ENCODE measurements at places on chromosomes 3 and 15. TPM values are rescaled to one million over a fixed set of nuclear protein-coding genes. Genes with fewer than 3 reads are reported as not detected.

DNA sequence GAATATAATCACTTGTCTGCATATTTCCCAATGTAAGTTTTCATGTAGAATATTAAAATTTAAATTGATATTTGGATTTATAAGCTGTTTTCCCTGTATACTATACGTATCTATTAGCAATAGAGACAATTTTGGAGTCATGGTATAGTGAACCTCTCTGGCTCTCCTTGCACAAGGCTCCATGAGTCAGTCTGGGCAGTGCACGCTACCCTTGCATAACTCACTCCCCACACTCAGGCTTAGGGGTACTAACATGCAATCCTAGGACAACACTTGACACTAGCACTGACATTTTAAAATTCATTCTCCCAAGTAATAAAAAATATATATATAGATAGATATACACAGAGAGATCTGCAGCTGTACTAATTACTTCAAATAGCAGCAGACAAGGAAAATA, 39.2 kb downstream of the SLC24A1 start:
- DNase-seq = no peak

The DTWD1 gene
- 21.6 TPM for polyA plus RNA-seq

The RPN1 gene
- 180 TPM for polyA plus RNA-seq

The TLR9 gene
- polyA plus RNA-seq = 0.16 TPM

The C3orf80 gene
- polyA plus RNA-seq = not detected

DNA sequence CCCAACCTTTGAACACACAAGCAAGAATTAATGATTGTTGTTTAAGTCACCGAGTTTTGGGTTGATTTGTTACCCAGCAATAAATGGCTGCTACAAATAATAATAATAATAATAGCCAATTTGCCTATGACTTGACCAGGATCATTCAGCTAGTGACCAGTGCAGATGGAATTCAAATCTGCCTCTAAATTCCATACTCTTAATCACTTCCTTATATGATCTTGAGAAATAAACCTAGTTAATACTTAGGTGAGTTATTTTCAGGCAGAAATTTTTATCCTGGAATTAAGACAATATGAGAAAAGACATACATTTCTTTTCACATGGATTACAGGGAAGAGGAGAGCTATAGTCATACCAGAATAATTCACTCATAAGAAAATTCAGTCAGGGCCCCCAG, 116.0 kb upstream of the GALNT15 start:
- DNase-seq = no peak

- no peak for DNase-seq
These were observed 767.0 kb downstream of the CADM2 start for GRCh38 chr3:85725809-85726208.

Data from naive thymus-derived CD4-positive, alpha-beta T cell (primary cell).